ENCODE measurements at places on chromosomes 5 and 9.
A peak's percentile ranks its signal among the peaks of the same experiment; 100 is the strongest.

DNA sequence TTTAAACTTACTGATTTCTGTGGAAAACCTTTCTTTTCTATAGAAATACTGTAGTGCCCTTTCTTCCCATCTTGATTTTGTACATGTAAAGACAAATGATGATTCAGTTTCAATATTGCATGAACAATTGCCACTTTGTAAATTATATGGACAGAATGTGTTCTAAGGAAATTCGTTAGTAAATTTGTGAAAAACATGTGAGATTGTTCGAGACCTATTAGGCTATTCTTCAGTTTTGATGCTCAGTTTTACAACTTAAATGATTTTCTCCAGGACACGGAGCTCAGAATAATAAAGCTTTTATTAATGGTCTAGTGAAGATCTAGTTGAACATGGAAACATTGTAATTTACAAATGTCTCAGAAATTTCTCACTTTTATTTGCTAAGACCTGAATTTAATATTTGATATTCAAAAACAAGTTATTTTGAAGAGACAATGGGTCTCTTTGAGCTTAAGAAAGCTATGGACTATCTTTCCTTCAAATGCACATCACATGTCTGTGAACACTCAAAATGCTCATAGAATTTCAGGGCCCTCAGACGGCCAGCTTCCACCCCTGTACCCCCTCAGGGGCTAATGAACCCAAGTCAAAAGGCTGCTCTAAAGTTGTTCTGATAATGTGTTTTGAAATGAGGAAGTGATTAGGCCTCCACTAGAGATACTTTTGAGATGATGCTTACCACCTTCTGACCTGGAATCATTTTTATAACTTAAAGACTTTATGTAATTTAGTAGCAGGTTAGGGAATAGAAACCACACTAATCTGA is 54.1 kb upstream of the FSD1L start:
- DNase-seq, result no peak

DNA sequence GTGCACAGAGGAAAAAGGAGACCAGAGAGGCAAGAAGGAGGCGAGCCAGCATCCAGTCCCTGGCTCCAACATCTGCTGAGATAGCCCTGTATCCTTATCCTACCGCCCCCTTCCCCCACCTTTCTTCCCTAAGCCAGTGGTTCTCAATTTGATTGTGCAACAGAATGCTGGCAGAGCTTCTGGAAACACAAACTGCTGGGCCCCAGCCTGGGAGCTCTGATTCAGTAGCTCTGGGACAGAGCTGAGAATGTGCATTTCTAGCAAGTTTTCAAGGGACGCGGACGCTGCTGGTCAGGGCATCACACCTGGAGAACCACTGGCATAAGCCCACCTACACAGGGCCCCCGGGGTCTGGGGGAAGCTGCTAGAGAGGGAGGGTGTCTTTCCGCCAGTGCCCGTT is 21.1 kb downstream of the AK8 start:
- no peak for DNase-seq

DNA sequence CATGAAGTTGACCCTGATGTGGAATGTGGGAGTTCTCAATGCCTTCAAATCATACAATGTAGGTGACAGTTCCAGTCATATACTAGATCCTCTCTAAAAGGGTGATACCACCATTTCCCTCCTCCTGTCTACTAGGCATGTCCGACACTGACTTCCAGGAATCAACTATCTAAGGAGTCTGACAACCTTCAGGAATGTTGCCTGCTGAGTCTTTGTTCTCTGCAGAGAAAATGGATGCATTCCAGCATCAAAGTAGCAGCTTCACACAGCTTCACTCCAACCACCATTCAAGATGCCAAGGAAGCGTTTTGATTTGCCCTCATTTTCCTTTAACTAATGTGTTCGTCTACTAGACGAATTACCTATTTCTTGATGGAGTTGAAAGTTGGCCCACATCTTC is 530.2 kb downstream of the EBF1 start:
- no peak for DNase-seq

DNA sequence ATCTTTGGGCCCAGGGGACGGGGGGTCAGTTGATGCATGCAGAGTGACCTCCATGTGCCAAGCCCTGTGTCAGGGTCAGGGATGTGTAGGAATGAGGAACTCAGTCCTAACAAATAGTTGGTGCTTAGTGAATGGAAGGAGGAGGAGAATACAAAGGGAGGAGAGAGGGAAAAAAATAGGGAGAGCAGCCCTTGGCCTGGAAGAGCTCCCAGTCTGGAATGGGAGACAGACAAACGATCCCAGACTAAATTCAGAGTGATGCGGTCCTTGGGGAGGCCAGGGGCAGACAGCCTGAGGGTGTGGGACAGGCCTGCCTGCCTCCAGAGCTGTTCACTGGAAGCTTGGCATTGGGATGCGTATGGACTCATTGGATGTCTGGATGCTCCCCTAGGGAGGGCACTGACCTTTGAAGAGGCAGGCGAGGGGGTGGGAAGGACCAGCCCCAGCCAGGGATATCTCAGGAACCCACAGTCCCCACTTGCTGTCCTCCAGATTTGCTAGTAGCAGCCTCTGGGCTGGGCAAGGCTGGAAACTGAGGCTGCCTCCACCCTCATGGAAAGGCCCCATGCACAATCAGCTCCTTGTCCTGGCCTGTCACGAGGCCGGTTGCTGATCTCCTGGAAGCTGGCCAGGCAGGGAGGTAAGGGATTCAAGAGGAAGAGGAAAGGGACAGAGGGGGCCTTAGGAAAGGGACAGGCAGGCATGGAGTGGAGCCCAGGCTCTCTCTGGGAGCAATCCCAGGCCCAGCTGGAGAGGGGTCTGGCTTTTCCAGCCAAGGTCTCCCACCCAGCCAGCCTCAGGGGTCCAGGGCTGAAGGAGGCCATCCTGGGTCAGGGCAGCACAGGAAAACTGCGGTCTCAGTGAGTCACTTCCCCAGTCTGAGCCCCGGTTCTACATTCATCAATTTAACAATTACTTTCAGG is 69.0 kb upstream of the GGTA1 start:
- no peak for DNase-seq

- no peak for DNase-seq
Observed at GRCh38 chr9:22992780-22993179, 546.2 kb downstream of the DMRTA1 start.

- DNase-seq, result peak; percentile 72
Observed at GRCh38 chr9:125747053-125747764, at the start of gene PBX3. TSS of gene PBX3 (plus strand) at chr9:125747373.

- DNase-seq, result no peak
Observed at GRCh38 chr5:154647761-154648145, 107.4 kb upstream of the LARP1 start.

DNA sequence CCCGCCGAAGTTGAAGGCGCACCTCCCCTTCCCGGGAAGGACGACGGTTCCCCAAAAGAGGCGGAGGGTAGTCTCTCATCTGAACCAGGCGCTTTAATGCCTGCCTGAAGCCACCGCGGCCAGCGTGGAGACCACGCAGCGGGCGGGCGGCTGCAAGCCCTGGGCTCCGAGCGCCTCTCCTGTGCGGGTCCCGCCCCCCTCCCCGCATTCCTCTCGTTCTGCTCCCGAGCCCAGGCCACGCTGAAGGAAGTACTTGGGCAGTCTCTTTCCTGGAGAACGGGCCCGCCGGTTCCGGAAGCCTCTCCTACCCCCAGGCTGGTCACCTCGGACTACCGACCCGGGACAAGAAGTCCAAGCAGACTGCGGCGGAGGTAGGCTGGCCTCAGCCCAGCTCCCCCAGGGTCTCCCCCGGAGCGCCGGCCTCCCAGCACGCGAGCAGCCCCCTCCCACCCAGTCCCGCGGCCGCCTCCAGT is 571 bp downstream of the PPIC start:
- DNase-seq, result peak; percentile 31

DNA sequence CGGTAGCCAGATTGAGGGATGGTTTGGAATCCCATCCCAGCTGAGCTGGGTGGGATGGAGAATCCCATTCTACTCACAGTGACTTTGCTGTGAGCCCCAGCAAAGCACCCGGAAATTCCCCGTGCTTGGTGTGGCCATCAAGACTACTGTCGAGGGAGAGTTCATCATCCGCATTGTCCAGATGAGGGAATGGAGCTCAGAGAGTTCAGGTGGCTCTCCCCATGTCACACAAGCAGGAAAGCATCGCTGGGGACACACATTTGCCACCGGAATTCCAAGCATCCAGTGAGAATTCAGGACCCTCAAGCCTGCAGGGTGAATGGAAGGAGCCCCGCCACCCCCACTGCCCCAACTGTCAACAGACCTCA is 54.4 kb downstream of the HRH2 start:
- DNase-seq, result no peak

- DNase-seq, result no peak
Observed at GRCh38 chr5:146919304-146919703, 40.7 kb upstream of the PPP2R2B start.

GRCh38 chr9:5897851-5898250 is 7.2 kb downstream of the MLANA start:
- no peak for DNase-seq

DNA sequence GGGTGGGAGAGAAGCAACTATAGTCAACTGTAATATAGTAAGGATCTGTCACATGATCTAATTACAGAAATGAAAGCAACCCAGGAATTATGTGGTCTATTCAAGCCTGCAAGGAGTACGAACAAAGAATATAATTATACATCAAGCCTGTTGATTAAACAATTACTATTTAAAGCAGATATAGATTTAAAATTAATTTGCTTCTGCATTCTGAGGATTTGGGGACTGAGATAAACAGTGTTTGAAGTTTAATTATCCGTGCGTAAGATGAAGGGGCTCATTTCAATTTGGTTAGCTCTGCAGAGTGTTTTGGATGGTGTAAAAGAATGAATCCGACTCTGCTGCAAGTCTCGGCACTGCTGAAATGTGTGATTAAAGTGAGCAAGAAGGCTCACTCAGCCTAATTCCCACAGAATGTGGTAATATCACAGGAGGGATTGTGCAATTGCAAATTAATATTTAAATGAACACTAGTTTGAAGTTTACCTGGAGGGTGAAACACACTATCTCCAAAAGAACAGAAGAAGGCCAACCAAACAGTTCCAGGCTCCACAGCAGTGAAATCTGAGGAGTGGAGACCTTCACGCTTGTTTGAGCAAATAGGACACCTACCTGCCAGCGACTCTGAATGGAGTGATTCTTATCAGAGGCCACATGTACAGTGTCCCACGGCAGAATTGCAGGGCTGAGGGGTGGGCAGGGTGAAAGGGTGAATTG is 420.6 kb upstream of the SLC30A5 start:
- DNase-seq, result no peak

DNA sequence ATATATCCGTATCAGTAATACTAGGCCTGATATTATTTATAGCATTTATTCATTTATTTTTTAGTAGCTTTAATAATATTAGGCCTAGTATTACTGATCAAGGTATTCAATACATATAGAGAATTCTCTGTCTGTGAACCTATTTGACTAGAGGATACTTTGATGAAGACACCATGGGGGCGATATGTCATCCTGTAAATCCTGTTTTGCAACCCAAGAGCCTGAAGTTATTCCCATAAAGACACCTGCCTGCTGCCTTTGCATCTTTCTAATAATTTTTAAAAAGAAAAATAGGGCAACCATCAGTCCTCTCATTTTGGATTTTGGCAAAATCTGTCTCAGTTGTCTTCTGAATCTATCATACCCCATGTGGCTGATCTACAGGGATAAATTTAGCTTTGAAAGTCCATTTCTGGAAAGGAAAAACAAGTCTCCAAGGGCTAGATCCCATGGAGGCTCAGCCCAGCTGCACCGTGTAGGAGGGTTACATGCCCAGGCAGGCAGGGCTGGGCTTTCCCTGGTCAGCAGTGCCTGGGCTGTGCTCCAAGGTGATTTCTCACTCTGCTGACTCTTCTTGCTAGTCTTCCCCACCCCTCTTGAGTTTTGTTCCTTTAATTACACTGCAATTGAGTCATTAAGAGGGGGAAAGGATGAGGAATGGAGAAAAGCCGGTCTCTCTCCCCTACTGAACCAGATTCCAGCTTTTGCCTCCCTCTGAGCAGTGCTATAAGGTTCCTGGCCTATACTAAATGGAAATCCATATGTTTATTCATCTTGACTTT is 169.0 kb downstream of the TRIM32 start:
- no peak for DNase-seq

DNA sequence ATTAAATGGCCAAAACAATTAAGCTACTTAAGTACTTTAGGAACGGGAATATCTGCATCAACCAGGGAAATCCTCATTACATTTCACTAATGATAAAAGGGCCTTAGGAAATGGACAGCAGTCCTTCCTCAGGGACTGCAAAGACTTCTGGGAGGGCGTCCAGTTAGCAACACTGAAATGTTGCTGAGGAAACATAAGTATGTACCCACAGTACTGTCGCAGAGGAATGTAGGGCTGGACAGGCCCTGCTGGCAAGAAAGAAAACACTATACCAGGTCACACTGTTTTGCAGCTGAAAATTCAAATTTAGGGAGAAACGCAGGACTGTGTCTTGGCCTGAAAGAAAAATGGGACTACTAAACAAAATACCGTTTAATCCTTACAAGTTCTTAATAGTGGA is 1.3 kb downstream of the C5orf15 start:
- no peak for DNase-seq

- no peak for DNase-seq
Observed at GRCh38 chr5:140823475-140823874, 2.1 kb downstream of the PCDHA5 start.

GRCh38 chr5:138054206-138054605 is 21.3 kb upstream of the FAM13B start:
- no peak for DNase-seq

GRCh38 chr9:135976944-135977343 is 15.8 kb upstream of the UBAC1 start:
- no peak for DNase-seq

GRCh38 chr5:77310494-77311213 is 100.2 kb downstream of the PDE8B start:
- no peak for DNase-seq

GRCh38 chr5:151065609-151066008 is 15.2 kb downstream of the TNIP1 start:
- DNase-seq, result no peak

DNA sequence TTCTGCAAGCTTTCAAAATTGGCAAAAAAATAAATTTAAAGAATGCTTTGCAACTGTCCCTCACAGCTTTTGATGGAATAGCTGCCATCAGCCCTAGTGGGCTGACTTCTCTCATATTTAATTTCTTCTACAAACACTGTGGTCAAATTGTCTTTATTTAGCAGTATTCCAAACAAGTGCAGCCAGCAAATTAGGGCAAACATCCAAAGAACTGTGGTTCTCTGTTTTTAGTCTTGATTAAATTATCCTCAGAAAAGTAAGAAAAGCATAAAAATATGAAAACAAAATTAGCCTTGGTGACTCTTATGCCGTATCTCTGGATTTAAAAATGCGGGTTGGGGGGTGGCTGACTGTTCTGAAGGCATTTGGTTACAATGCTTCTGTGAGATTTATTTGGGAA is 95.8 kb upstream of the RETREG1 start:
- no peak for DNase-seq

DNA sequence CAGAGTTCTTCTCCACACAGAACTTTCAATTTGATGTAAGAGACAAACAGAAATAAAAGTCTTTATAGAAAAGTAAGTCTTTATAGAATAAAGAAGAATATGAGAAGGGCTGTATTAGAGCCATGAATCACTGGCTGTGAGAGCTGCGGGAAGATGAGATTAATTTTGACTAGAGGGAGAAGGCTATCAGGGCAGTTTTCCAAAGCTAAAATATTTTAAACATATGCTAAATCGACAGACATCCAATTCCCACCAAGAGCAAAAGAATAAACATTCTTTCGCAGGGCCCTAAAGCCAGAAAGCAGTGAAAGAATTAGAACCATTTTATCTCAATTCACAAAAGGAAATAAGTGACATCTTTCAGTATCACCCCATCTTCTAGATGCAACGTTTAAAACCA is 208.3 kb upstream of the MAP3K1 start:
- no peak for DNase-seq

- no peak for DNase-seq
Observed at GRCh38 chr5:16625096-16625495, 8.3 kb upstream of the RETREG1 start.

Measured in NCI-H82 (cell line).